ENCODE measurements at places on chromosomes 4 and X. TPM values are rescaled to one million over a fixed set of nuclear protein-coding genes. Genes with fewer than 3 reads are reported as not detected.

The CLTRN gene
- 2.1 TPM for total RNA-seq

The NWD2 gene
- total RNA-seq: not detected

The TRMT2B gene
- total RNA-seq: 28.1 TPM

The DAPP1 gene
- not detected for total RNA-seq

The CT45A9 gene
- total RNA-seq: not detected

GRCh38 chr4:16484711-16485110 lies 258.4 kb upstream of the TAPT1 start:
- DNase-seq: no peak
- no peak overlapping the region for H3K4me3 ChIP-seq
- H3K36me3 ChIP-seq: no peaks in the 10 kb centered on the region
- H3K27ac ChIP-seq: no peak overlapping the region

DNA sequence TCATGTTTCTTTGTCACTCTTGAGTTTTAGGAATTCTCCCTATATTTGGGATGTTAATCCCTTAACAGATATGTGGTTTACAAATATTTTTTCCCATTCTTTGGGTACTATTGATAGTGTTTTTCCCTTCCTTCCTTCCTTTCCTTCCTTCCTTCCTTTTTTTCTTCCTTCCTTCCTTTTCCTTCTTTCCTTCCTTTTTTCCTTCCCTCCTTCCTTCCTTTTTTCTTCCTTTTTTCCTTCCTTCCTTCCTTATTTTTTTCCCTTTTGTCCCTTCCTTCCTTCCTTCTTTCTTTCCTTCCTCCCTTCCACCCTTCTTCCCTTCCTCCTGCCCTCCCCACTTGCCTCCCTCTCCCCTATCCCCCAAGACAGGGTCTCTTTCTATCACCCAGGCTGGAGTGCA lies 42.1 kb downstream of the WDR17 start:
- H3K4me1 ChIP-seq: no peaks in the 10 kb centered on the region
- H3K27ac ChIP-seq: no peak overlapping the region
- no peaks in the 10 kb centered on the region for H3K36me3 ChIP-seq
- H3K4me3 ChIP-seq: no peak overlapping the region
- DNase-seq: no peak

DNA sequence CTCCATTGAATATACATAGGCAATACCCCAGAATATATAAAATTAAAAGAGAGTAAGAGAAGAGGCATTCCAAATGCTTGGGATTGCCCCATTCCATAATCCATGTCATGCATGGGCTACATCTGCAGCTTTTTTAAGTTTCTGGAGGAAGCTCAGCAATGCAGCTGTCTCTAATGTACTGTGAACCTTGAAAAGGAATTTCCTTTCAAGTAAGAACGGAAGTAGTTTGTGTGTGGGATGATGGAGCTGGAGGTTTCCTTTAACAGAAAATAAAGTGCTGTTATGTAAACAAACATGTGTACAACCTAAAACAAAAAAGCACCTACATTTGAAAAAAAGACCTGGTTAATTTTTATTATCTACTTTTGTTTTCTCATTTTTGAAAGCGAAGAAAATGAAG lies 303.5 kb downstream of the BMPR1B start:
- no peaks in the 10 kb centered on the region for H3K4me1 ChIP-seq
- no peaks in the 10 kb centered on the region for H3K36me3 ChIP-seq
- H3K27me3 ChIP-seq: no peaks in the 10 kb centered on the region

- no peaks in the 10 kb centered on the region for H3K27me3 ChIP-seq
- no peak overlapping the region for H3K27ac ChIP-seq
- H3K4me1 ChIP-seq: no peaks in the 10 kb centered on the region
- H3K36me3 ChIP-seq: no peaks in the 10 kb centered on the region
Observed at GRCh38 chr4:65311120-65311519, 359.2 kb downstream of the EPHA5 start.

- DNase-seq: no peak
- no peak overlapping the region for H3K4me3 ChIP-seq
- no peaks in the 10 kb centered on the region for H3K4me1 ChIP-seq
Observed at GRCh38 chr4:182640932-182641331, 276.3 kb downstream of the DCTD start.

GRCh38 chr4:186067757-186068385 lies 1.1 kb upstream of the TLR3 start:
- H3K27ac ChIP-seq: no peak overlapping the region
- H3K4me3 ChIP-seq: no peak overlapping the region
- H3K27me3 ChIP-seq: no peaks in the 10 kb centered on the region
- no peaks in the 10 kb centered on the region for H3K36me3 ChIP-seq
- DNase-seq: peak; percentile 55

- no peaks in the 10 kb centered on the region for H3K4me1 ChIP-seq
- H3K4me3 ChIP-seq: no peak overlapping the region
- H3K27me3 ChIP-seq: no peaks in the 10 kb centered on the region
- no peak for DNase-seq
- no peak overlapping the region for H3K27ac ChIP-seq
- no peaks in the 10 kb centered on the region for H3K36me3 ChIP-seq
Observed at GRCh38 chrX:15215366-15215765, 54.5 kb downstream of the ASB9 start.

DNA sequence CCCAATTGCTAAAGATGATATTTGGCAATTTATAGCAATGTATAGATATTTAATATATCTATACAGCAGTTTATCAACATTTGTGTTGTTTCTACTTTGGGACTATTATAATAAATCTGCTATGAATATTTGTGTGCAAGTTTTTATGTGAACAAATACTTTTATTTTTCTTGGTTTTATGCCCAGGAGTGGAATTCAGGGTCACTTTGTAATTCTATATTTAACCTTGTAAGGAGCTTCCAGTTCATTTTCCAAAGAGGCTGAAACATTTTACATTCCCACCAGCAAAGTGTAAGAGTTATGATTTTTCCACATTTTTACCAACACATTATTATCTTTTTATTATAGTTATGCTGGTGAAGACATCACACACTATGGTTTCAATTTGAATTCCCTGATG lies 801.3 kb downstream of the PCDH18 start:
- H3K4me1 ChIP-seq: no peaks in the 10 kb centered on the region
- H3K4me3 ChIP-seq: no peak overlapping the region
- no peaks in the 10 kb centered on the region for H3K36me3 ChIP-seq

DNA sequence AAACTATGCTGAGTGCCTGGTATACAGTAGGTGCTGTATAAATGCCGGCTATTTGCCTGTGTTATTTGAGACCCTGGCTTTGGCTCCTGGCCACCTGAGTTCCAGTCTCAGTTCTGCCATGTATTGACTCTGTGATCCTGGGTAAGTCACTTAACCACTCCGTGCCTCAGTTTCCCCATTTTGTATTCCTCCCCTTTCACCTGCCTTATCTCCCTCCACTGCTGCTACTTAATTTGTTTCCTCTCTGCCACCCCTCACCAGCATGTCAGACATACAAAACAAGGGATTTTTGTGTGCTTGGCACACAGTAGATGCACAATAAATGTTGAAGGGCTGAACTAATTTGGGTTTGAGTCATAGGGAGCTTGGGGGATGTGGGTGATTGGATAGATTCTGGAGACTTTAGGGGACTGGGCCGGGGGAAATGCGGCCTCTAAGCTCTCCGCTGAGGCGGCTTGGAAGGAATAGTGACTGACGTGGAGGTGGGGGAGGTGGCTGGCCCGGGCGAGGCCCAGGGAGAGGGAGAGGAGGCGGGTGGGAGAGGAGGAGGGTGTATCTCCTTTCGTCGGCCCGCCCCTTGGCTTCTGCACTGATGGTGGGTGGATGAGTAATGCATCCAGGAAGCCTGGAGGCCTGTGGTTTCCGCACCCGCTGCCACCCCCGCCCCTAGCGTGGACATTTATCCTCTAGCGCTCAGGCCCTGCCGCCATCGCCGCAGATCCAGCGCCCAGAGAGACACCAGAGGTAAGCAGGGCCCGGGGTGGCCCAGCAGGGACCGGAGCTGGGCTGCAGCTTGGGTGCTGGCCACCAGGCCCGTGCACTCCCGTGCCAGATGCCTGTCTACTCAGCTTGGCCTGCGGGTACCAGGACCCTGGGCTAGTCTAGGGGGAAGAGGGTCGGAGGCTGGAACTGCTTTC lies at the start of gene TIMP1:
Gene TIMP1, plus strand, starts transcription at position 706 of the 917 bp plus-strand sequence. CDS start 980 bp downstream, outside the sequence.
- no peaks in the 10 kb centered on the region for H3K27me3 ChIP-seq
- H3K4me1 ChIP-seq: no peaks in the 10 kb centered on the region
- H3K36me3 ChIP-seq: no peaks in the 10 kb centered on the region
- DNase-seq: no peak
- H3K27ac ChIP-seq: no peak within 1 kb of the TSS
- no peak within 1 kb of the TSS for H3K4me3 ChIP-seq

GRCh38 chrX:14899607-14900006 lies 26.4 kb downstream of the MOSPD2 start:
- no peaks in the 10 kb centered on the region for H3K4me1 ChIP-seq
- no peaks in the 10 kb centered on the region for H3K36me3 ChIP-seq
- H3K27me3 ChIP-seq: no peaks in the 10 kb centered on the region
- no peak for DNase-seq

- no peaks in the 10 kb centered on the region for H3K4me1 ChIP-seq
- no peak for DNase-seq
- no peaks in the 10 kb centered on the region for H3K27me3 ChIP-seq
Observed at GRCh38 chr4:159564615-159565014, 461.7 kb downstream of the RAPGEF2 start.

Measured in Caco-2 (cell line).